Smooth muscle cell of trachea (primary cell): ENCODE measurements at places on chromosomes 1 and 21. TPM values are rescaled to one million over a fixed set of nuclear protein-coding genes. Genes with fewer than 3 reads are reported as not detected.

The TMEM81 gene
- 1.5 and 1.8 TPM in 2 replicates for total RNA-seq

The FNDC5 gene
- 0.87 and 3.6 TPM in 2 replicates for total RNA-seq

The AMY2B gene
- total RNA-seq = 2.3 and 5.8 TPM in 2 replicates

The TLCD4 gene
- 0.29 and 0.50 TPM in 2 replicates for total RNA-seq

The GSTM4 gene
- total RNA-seq = 23.5 and 28.2 TPM in 2 replicates

The CYP4A11 gene
- total RNA-seq = not detected in 2 replicates

The PMF1 gene
- total RNA-seq = 23.8 and 54.4 TPM in 2 replicates

The CLCA1 gene
- 0.15 and 0.17 TPM in 2 replicates for total RNA-seq
